ENCODE measurements at places on chromosomes 3 and 15. TPM values are rescaled to one million over a fixed set of nuclear protein-coding genes. Genes with fewer than 3 reads are reported as not detected.

The GATM gene
- total RNA-seq, result 29.0 TPM

The TUSC7 gene
- total RNA-seq, result not detected

The ANKUB1 gene
- total RNA-seq, result not detected

The SLC25A36 gene
- total RNA-seq, result 204 TPM

The LIPC gene
- not detected for total RNA-seq

The ZMYND10 gene
- 1.4 TPM for total RNA-seq

The PFN2 gene
- total RNA-seq, result 90.2 TPM

DNA sequence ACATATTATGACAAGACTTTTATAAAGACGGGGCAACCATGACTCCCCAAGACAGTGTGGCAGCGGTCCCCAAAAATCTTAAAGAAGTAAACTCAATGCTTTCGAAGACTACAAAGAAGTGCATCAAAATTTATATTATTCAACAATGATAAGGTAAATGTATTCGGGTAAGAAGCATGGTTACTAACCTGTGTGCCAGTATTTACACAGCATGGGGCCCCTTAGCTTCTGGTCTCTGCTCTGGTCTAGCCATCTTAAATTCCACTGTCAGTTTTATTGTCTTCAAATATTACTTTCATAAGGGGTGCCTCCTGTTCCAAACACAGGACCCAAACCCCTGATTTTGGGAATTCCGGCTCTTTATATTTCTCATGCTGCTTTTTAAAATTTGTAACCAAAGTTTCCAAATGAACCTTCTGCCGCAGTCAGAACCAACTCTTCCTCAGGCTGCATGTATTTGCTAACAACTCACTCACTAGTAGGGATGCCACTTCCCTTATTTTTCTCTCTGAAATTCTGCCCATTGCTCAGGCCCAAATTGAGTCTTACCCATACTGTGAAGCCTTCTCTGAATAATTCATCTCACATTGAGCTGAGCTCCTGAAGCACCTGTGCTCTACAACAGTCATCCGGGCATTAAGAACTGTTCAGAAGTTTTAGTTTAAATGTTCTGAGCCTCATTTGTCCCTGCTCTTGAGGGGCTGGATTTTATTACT lies 1.2 kb downstream of the TTC23 start:
- DNase-seq, result peak; percentile 64

DNA sequence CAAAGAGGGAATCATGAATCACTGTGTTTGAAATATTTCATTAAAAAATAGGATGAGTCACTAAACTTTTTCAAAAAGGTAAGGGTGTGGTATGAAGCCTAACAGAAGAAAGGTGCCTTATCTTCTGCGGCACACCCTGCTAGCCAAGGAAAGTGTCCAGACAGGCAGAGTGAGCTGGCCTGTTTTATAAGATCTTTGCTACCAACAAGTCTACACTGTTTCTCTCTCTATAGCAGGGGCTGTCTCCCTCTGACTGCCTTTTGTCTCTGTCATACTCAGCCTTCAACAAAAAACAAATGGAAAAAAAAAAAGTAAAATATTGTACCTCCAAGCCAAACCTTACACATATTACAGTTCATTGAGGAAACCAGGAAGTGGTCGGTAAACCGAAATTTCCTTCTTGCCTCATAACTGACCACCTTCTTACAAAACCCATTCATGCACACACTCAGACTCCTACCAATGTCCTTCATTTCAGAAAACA lies 9.1 kb downstream of the ZDHHC3 start:
- no peak for DNase-seq

- DNase-seq, result no peak
These were observed 12.0 kb downstream of the FSTL1 start for GRCh38 chr3:120438665-120439370.

GRCh38 chr3:89246326-89246725 lies 138.9 kb downstream of the EPHA3 start:
- DNase-seq, result no peak

GRCh38 chr3:109702252-109702651 lies 364.9 kb upstream of the DPPA4 start:
- no peak for DNase-seq

DNA sequence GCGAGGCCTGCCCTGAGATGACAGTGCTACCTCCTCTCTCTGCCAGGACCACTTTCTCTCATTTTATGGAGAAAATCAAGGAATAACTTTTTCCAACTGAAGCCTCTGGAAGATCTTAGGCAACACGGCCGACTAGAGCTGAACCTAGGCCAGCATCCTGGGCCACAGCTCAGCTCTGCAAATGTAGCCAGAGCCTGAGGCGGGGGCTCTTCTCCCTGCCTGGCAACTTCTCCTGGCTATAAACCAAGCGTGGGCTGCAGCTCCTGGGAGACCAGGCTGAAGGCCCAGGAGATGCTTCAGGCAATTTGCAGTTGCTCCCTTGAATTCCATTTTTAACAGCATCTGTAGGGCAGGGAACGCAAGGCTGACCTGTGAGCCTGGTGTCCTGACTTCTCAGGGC lies 74.9 kb downstream of the CEMIP start:
- DNase-seq, result no peak

DNA sequence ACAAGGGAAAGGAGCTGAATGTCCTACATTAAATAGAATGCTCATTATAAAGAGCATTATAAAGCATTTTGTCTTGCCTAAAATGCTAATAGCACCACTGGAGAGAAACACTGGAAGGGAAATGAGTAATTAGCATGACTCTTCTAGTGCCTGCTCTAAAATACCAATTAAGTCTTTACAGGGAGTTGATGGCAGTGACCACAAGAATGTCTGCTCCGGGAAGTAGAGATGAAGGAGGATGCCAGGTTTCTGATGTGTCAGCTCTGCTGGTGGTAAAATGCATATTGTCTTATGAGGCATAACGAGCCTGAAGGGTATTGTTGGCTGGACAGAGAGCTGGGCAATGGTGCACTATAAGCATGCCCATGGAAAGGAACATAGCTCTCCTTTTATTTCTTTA lies 49.5 kb downstream of the MYLK start:
- no peak for DNase-seq

- DNase-seq, result no peak
These were observed 500.4 kb downstream of the ZBBX start for GRCh38 chr3:166879661-166880060.

DNA sequence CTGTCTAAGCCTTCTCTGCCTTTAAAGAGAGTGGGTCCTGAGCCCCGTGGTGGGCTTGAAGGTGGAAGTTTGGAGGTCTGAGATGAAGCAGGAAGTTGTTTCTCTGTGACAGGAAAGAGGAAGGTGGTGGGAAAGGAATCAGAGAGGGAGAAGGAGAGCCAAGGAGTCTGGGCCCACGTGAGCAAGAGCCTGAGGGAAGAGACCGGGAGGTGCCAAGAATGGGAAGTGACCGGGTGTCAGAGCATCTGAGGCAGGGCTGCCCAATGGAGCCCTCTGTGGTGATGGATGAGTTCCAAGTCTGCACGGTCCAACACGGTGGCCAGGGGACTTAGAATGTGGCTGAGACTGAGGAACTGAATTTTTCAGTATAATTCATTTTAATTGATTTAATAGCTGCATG lies 24.6 kb downstream of the ALDH1L1 start:
- DNase-seq, result no peak

DNA sequence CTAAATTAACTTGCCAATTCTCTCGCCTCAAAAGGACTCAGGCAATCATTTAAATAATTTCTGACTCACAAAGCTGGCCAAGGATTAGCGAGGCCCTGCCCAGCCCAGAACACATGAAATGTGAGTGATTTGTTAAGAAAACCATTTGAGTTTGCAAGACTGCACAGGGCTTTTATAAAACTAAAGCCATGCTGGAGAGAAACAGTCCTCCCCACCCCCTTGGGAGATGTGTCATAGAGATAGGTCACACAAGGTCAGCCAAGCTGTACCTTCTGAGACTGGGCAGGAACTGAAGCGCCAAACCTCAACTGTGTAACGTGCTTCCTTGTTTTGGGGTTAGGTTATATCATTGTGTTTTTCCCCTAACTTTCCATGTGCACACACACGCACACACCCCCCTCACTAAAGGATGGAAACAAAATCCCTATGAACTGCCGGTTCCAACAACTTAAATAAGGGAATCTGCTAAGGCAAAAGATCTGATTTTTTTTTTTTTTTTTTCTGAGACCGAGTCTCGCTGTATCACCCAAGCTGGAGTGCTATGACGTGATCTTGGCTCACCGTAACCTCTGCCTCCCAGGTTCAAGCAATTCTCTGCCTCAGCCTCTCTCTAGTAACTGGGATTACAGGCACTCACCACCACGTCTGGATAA lies 8.1 kb downstream of the SPATA12 start:
- DNase-seq, result peak; percentile 99

- peak; percentile 74 for DNase-seq
These were observed 42.9 kb downstream of the DCUN1D1 start for GRCh38 chr3:182937293-182938051.

DNA sequence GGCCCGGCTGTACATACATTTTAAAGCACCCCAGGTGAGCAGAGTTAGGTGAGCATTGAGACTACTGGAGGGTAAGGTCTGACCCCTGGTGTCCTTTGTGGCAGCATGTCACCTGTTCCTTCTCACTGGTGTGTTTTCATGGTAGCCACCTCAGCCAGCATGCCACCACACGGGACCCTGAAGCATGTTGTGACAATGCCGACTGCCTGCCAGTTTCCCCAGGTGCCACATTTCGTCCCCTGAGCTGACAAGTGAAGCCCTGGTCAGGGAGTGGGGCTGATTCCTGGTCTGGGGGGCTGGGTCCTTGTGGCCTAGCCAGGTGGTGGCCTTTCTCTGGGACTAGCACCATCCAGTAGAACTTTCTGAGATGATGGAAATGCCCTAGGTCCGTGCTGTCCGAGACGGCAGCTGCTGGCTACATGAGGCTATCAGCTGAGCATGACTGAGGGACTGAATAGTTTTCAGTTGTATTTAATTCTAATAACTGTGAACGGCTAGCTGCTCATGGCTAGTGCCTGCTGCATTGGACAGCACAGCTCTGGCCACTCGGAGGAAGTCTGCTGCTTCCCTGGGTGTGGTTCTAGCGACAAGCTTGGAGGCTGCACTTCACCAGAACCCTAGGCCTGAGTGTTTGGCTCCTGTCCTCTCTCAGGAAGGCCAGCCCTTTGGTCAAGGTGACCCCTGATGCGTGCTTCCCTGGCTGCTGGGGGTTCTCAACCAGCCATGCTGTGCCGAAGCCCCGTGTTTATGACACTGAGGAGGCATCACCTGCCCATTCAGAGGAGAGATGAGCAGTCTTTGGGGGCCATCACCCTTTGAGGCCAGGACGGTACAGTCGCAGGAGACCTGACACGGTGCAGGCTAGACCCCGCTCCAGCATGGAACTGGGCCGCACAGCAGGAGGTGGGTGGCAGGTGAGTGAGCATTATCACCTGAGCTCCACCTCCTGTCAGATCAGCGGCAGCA lies 3.9 kb downstream of the C3orf22 start:
- no peak for DNase-seq

- DNase-seq, result no peak
These were observed 58.5 kb upstream of the ZNF148 start for GRCh38 chr3:125433611-125434041.

DNA sequence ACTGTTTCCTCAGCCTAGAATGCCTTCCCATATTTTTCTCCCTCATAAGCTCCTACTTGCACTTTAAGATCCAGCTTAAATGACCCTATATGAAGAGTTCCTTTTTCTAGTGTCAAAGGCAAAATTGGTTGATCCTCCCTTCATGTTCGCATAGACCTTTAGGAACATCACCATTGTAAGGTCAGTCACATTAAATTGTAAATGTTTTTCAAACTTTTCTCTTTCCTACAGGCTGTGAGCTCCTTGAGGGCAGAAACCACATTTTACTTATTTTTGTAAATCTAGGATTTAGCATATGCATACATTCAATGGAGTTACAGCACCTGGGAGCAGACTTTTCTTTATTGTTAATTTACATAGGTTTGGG lies 813 bp downstream of the SMCO1 start:
- no peak for DNase-seq

DNA sequence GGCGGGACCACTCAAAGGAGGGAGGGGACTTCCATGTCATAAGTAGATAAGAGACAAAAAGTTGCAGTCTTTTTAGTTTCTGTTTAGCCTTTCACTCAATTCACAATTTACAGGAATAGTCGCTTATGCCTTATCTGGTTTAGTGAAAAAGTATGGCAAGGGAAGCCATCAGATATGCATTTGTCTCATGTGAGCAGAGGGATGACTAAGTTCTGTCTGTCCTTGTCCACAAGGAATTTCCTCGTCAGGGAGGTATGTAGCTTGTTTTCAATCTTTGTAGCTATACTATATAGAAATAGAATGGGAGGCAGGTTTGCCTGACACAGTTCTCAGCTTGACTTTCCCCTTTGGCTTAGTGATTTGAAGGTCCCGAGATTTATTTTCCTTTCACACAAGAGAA lies 882.8 kb downstream of the NAALADL2 start:
- no peak for DNase-seq

DNA sequence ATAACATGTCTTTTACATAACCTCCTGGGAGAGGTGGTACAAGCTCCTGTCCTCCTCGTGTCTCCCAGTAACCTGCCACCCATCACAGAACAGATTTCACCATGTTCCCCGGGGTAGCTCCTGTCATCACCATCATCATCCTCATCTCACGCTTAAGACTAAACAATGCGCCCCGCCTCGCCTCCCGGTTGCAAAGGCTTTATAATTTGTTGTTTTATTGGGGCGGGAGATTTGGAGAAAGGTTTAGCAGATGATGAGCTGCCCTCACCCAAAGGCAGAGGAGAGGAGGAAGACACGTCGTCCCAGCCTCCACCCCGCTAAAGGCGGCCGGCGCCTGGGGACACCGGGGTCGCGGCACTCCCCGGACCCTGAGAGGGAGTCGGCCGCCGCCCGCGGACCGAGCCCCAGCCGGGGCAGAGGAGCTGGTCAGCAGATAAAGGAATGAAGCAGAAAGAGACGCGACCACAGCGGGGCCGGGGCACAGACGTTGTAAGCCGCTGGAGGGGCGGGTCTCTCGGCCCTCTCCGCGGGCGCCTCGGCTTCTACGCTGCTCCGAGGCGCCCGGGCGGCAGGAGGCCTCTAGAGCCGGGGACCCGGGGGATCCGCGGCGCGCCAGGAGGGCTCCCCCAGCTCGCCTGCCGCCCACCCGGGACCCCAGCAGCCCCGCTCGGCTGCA lies 589 bp downstream of the HERC1 start:
- peak; percentile 84 for DNase-seq

DNA sequence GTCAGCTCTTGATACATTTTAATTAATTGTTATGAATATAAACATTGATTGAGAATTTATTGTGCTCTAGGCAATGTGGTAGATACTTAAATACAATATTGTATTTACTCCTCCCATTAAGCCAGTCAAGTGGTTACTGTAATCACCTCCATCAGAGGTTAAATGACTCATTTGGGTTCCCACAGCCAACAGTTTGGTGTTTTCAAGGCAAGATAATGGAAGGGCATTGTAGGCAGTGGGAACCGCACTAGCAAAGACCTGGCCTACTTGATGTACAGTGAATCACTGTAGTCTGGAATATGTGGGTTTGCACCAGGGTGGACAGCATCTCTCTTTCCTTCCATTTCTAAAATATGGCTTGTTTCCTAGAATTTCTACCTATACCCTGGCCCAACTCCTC lies 127.4 kb downstream of the EDEM1 start:
- DNase-seq, result no peak

All from Karpas-422 (cell line).